Left hindlimb (tissue), 1 donor: ENCODE measurements at places on chromosomes 1 and 21.

DNA sequence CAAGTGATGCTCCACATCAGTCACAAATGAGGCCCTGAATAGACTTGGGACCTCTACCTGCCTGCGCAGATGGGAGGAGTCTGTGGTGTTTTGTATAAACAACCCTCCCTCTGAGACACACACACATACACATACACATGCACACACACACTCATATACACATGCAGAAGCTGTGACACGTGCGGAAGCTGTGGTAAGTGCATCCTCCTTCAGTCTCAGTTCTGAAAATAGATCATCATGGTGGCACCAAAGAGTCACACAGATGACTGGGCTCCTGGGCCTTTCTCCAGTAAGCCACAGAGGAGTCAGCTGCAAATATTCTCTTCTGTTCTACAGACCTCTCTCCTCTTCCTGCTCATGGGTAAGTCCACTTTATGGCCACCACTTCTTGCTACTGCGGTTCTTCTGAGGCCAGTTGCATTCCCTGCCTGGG is at the start of gene LY9:
Gene LY9, plus strand, starts transcription at position 224 of the 433 bp plus-strand sequence. Its CDS starts 14 bp downstream, at position 238.
- DNase-seq, result no peak

DNA sequence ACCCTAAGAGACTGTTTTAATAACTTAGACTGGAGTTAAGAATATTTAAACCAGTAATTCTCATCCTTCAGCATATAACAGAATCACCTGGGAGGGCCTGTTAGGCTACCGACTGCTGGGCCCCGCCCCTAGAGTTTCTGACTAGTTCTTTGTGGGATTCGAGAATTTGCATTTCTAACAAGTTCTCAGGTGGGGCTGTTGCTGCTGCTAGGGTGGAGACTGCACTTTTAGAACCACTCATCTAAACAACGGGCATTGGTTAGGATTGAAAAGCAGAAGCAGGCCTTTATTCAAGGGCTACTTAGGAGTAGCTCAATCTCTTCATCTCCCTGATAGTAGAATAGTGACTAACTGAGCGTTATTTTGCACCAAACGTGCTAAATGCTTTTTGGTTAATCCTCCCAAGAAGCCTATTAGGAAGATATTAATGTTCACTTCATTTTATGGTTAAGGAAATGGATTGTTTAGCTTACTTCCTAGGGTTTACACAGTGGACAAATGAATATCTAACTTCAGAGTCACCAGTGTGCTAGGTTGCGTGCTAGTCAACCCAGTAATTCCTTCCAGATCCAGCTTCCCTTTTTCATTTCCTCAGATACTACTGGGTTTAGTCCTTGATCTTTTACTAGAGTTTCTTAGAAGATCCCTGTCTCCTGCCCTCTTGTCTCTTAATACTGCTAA is 31.1 kb upstream of the UAP1 start:
- DNase-seq, result no peak

GRCh38 chr1:35894183-35894582 is 11.2 kb downstream of the AGO1 start:
- no peak for DNase-seq

- no peak for DNase-seq
Measured at GRCh38 chr1:208988811-208989222, 594.7 kb upstream of the CAMK1G start.

DNA sequence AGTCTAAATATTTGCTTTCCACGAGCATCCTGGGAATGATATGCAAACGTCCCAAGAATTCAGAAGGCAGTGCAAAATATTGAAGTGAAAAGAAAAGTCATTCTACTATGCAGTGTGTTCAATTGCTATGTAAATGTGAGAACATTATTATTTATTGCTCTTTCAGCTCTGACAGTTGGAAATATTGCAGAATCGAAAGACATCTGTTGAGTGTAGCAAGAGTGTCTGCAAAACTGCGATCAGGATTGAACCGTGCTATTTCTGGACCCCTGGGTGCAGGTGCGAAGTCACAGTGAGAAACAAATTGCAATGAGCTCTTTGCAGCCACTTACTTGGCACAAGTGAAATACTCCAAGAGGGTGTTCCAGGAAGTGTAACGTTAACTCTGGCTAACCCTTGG is 566.4 kb downstream of the AJAP1 start:
- no peak for DNase-seq

DNA sequence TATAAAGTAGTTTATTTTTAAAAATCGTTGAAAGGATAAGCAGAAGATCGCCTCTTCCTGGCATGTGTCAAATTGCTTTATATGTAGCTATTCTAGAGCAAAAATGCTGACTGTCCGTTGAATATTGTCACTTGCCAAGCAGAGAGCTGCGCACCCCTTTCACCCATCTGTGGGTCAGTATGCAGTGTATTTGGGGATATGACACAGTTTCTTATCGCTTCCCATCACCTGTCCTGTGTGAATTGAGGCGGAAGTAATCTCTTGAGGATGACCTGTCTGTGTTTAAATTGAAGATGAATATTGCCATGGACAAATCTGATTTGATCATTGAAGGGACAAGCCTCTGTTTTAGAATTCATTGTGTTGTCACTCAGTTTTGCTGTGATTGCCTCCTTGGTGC is 52.2 kb downstream of the POFUT2 start:
- DNase-seq, result no peak

DNA sequence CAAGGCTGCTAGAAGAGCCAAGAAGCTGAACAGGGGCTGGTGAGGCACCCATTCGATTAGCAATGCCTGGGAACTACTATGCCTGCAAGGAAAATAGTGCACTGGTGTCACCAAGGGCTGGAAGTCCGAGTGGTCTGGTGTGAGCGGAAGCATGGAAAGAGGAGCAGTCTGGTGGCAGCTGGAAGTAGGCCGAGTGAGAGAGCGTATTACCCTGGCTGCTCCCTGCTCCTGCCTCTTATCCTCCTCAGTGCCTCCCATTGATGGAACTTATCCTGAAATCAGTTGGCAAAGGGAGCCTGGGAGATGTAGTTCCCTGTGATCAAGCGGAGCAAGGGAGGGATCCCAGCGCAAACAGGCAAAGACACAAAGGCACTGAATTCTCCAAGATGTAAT is 9.6 kb downstream of the SMAP2 start:
- DNase-seq, result no peak

DNA sequence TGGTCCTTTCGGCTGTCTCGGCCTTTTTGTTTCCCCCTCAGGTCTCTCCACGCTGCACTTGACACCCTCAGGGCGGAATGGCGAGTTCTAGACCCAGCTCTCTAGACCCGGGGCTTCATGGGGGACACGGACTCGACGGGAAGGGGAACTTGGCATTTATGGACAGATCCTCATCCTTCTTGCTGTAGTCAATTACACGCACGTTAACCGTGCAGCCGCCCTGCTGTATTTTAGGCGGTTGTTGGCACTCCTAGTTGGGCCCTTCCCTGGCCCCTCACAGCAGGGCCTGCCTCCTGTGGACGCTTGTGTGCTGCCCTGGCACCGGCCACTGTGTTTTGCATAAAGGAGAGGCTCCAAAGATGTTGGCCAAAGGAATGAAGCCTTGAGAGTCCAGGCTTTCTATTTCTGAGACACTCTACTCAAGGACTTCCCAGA is 558 bp upstream of the BTG3 start:
- DNase-seq, result peak; percentile 72

DNA sequence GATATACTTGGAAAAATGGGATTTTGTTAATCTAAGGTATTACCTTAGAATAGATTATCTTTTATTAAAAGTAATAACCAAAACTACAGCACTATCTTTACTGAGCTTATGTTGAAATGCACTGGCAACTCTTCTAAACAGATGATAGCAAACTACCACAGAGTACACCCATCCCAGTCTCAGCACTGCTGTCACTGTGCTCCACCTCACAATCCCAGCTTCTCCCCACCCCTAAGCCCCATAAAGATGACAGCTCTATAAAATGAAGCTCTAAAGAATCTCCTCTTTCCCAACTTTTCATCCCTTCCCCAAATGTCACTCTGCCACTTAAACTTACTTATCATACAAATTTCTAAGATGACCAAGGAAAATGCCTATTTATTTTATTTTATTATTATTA is 6.4 kb downstream of the DSTYK start:
- DNase-seq, result no peak

GRCh38 chr1:214317300-214317699 is 36.3 kb downstream of the SMYD2 start:
- no peak for DNase-seq

DNA sequence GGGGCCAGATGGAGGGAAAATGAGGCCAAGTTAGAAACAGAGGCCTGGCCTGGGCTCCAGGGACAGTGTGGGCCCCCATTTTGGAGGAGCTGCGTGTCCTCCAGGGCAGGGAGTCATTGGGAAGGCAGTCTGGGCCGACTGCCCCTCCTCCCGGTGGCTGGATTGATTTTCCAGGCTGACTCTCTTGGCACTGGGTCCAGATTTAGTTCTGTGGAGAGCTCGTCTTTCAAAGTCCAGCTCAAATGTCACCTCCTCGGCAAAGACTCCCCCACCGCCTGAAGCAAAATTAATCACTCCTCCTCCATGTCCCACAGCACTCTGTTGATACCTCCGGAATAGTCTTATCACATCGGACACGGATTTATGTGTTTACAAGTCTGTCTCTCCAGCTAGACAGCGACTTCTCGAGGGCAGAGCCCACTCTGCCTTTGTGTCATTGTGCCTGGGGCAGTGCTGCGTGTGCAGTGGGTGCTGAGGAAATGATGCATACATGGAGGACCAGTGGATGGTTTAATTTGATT is 175.1 kb downstream of the CAMTA1 start:
- DNase-seq, result peak; percentile 85
